ENCODE measurements at places on chromosomes 3 and 15.

- DNase-seq = no peak
Observed at GRCh38 chr3:144593881-144594280, 622.3 kb downstream of the DIPK2A start.

DNA sequence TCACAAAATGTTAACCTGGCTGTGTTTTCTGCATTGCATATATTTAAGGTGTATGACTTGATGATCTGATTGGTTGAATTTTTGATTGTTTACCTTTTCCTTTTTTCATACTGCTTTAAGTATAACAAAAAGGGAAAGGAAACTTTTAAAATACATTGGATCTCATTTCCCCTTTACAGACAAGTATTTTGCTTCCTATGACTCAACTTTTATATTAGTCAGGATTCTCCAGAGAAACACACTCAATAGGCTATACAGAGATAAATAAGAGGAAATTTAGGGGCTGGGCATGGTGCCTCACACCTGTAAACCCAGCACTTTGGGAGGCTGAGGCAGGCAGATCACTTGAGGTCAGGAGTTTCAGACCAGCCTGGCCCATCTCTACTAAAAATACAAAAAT, 205.8 kb downstream of the TJP1 start:
- DNase-seq = no peak

- DNase-seq = no peak
Observed at GRCh38 chr3:184726497-184726896, 14.6 kb upstream of the MAGEF1 start.

GRCh38 chr3:53731934-53732624, 114.1 kb downstream of the CHDH start:
- no peak for DNase-seq

DNA sequence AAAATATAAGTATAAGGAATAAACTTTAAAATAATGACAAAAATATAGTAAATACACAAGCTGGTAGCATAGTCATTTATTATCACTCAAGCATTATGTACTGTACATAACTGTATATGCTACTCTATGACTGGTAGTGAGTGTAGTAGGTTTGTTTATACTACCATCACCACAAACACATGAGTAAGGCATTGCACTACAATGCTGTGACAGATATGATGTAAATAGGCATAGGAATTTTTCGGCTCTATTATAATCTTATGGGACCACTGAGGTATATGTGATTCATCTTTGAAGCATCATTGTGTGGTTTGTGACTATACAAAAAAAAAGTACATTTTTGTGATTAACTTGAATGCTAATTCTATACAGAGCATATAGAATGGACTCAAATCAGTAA, 35.3 kb upstream of the FBN1 start:
- no peak for DNase-seq

GRCh38 chr15:76206325-76206976, 104.8 kb downstream of the ETFA start:
- DNase-seq = peak; percentile 64

GRCh38 chr3:118607915-118608820, 426.5 kb downstream of the IGSF11 start:
- DNase-seq = no peak

DNA sequence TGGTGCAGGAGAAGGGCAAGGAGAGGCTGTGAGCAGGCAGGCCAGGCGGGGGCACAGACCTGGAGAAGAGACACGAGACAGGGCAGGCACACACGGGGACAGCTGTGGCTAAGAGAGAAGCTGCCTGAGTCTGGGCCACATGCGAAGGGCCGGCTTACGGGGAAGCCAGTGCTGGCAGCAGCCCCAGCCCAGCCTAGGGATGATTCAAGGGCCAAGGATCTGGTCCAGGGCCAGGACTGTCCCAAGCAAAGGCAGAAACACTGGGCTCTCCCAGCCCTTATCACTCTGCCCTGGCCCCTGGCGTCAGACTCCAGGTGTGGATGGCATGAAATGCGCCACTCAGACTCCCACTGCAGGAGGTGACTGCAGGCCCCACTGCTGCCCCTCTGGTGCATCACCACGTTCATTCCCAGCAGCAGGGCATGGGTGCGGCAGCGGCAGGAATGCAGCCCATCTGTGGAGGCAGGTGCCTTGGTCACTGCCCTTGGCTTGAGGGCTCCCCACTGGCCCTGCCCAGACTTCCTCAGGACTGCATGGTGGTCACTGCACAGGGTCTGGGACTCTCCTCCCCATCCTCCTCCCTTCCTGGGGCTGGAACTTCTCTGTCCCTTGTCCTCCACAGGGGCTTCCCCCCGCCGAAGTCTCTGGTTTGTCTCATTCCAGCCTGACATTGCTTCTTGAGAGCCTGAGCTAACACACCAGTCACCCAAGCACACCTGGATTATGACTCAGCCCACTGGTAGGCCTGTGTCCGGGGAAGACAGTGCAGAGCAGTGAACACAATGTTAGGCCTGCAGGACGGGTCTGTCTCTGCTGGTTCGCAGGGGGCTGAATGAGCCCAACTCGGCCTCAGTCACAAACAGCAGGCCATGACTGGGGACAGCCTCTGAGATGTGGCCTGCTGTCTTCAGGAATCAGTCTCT, 69.3 kb downstream of the TBC1D2B start:
- no peak for DNase-seq

GRCh38 chr3:139121513-139122220, 77.0 kb upstream of the PRR23C start:
- no peak for DNase-seq

DNA sequence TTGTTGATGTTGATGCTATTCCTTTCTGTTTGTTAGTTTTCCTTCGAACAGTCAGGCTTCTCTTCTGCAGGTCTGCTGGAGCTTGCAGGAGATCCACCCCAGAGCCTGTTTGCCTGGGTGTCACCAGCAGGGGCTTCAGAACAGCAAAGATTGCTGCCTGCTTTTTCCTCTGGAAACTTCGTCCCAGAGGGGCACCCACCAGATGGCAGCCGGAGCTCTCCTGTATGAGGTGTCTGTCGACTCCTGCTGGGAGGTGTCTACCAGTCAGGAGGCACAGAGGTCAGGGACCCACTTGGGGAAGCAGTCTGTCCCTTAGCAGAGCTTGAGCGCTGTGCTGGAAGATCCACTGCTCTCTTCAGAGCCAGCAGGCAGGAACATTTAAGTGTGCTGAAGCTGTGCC, 303.2 kb downstream of the ZIC1 start:
- no peak for DNase-seq

DNA sequence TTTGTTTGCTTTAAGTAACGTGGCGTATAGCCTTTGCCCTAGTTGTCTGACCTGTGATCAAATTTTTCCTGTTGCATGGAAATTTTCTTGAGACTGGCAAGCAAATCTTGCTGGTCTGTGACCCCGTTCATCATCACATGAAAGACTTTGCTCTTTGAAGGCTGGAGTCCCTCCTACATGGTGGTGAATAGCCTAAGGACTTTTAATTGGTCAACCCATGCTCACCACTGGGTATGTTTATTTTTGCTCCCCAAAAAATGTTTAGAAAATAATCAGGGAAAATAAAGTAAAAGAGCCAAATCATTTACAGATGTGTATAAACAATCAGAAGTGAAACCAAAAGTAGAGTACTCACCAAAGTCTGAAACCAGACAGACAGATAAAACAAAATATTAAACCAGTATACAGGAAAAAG, 1075.3 kb upstream of the ALCAM start:
- DNase-seq = no peak

GRCh38 chr3:197399486-197399885, 101.1 kb upstream of the DLG1 start:
- no peak for DNase-seq

GRCh38 chr15:91678003-91678402, 175.5 kb upstream of the SLCO3A1 start:
- DNase-seq = no peak

DNA sequence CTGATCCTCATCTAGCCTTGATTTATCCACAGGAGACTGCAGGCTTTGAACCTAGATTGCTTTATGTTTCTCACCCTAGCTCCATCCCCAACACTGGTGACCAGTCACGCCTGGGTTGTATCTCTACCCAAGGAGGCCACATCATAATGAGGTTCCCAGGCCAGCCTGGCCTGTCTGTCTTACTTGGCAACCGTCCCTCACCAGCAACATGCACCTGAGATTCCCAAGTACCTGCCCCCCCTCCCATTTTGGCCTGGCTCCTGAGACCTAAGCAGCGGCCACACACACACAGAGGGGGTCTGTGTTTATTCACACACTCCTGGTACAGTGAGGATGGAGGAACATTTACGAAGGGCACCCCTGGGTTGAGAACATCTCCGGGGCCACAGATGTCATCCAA, 2.4 kb downstream of the CAMK2N2 start:
- DNase-seq = no peak

DNA sequence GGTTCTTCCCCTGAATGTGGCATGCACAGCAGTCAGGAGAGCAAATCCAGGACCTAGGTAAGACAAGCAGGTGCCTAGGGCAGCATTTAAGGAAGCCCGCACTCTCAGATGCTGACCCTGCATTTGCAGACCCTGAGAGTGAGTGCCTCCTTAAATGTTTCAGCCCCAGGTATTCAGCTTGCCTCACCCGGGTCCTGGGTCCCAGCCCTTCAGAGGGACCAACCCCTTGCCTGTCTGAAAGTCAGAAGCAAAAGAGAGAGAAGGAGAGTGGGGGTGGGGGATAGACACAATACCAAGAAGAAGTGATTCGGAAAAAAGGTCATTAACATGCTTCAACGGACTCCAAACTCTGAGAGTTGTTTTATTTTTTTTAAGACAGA, 75.0 kb downstream of the MEGF11 start:
- DNase-seq = no peak

DNA sequence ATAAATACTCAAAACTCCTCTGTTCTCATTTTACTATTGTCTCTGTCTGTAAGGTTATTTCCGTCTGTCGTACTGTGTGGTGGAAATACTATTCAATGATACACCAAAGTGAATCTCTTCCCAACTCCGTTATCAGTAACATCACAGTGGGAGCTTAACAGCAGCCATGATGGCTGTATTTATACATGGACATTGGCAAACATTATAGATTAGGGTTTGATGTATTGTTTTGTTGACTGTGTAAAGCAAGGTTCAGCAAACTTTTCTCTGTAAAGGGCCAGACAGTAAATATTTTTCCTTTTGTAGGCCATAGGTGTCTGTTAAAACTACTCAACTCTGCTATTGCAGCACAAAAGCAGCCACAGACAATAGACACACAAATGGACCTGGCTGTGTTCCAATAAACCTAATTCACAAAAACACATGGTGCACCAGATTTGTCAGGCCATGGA, 23.2 kb downstream of the LIPC start:
- DNase-seq = peak; percentile 36

DNA sequence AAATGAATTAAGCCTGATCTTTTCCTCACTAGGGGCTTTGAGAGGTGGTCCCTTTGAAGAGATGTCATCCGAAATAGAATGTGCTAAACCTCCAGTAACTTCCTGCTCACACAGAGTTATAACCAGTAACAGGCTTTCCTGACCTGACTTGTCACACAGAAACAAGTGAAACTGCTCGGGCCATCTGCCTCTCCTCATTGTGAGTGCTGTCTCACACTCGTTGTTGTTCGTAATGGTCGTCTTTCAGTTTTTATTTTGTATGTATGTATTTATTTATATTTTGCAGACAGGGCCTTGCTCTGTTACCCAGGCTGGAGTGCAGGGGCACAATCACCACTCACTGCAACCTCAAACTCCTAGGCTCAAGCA, 24.0 kb downstream of the ACSBG1 start:
- no peak for DNase-seq

DNA sequence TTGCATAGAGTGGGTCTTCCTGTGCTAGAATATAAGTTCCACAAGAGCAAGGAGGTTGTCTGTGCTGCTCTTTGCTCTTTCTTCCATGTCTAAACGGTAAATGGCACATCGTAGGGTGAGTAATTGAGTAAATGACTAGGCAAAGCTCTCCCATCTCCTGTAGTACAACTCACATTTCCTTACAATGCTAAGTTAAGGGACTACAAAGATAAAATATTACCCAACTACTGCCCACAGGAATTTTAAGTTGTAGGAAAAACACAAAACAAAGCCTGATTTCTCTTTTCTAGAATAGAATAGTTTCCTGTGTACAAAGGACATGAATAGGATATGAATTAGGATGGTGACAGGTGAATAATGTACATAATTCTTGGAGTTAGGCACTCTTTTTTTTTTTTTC, 19.9 kb upstream of the LRIG1 start:
- no peak for DNase-seq

GRCh38 chr3:97954228-97954827, 17.9 kb downstream of the RIOX2 start:
- no peak for DNase-seq

- no peak for DNase-seq
Observed at GRCh38 chr3:132542577-132542976, 54.5 kb upstream of the ACKR4 start.

DNA sequence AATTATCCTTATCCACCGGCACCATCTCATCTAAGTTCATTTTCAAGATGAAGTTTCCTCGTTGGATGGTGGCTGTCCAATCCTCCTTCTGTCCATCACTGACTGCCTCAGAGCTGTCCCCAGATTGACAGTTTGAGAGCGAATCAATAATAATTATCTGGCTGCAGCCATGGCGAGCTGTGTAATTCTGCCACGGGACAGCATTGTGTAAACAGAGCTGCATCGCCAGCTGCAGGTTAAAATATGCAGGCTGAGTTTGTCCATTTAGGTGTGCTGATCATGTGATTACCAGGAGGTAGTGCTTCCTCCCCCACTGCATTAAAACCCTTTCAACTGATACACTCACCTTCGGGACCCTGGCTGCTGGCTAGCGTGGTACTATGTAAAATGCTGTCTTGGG, 461.9 kb upstream of the ONECUT1 start:
- DNase-seq = no peak

DNA sequence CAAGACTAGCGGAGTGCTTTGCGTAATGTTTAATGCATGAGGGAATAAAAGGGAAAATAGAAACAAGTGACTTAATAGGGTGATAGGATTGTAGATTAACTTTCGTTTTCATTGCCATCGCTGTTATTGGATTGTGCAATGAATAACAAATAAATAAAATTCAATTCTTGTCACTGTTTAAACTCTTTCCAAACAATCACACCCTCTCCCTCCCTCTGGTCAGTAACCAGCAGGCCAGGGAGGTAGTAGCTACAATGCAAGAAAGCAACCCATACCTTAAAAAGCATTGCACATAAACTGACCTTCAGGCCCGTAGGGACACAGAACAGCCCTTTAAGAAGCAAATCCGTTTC, 705 bp upstream of the TFRC start:
- DNase-seq = no peak

GRCh38 chr3:174330303-174330702, 528.8 kb upstream of the NAALADL2 start:
- no peak for DNase-seq

- no peak for DNase-seq
Observed at GRCh38 chr15:100580414-100580813, 21.6 kb downstream of the LINS1 start.

- no peak for DNase-seq
Observed at GRCh38 chr3:18946524-18946923, 201.8 kb upstream of the KCNH8 start.

DNA sequence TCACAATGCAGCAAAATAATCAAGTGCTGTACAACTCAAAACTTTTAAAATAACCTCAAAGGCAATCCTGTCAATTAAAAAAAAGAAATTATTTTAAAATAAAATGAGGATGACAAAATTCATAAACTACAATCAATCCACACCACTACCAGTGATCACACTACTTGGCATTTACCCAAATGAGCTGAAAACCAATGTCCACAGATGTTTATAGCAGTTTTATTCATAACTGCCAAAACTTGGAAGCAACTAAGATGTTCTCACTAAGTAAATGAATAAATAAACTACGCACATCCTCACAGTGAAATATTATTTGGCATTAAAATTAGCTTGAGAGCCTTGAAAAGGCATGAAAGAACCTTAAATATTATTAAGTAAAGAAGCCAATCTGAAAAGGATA, 121.3 kb downstream of the STAG1 start:
- DNase-seq = no peak
